H1 (cell line): ENCODE measurements at places on chromosomes 3 and 15. TPM values are rescaled to one million over a fixed set of nuclear protein-coding genes. Genes with fewer than 3 reads are reported as not detected.

Gene RTP4
- not detected in 2 replicates for total RNA-seq

- no peaks in the 10 kb centered on the region for H3K36me3 ChIP-seq
- H3K27me3 ChIP-seq, result no peaks in the 10 kb centered on the region
- H3K4me3 ChIP-seq, result no peak overlapping the region
- peaks cover 3% of the 10 kb centered on the region; the same call in 1 of the 2 replicates for H3K4me1 ChIP-seq
- H3K27ac ChIP-seq, result no peak overlapping the region
These were observed 34.6 kb upstream of the GPR149 start for GRCh38 chr3:154464440-154465190.

DNA sequence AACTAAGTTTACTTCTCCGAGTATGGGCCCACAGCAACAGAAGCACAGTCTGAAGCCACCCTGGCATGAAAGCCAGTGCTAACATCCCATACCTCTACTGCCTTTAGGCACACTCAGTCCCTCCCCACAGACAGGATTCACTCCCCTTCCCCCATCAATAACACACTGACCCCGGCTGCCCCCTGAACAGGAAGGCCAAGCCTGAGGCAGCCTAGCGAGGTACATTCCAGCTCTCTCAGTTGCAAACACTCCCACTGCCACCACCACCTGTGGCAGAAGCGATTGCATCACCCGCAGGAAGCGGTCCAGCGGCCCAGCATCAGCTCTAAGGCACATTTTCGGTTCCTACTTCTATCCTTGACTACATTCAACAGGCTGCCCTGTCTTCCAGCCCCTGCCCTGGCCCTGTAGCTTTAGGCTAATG is 7.0 kb upstream of the BMF start:
- H3K27ac ChIP-seq, result no peak overlapping the region
- H3K4me3 ChIP-seq, result no peak overlapping the region
- H3K36me3 ChIP-seq, result no peaks in the 10 kb centered on the region
- H3K27me3 ChIP-seq, result no peaks in the 10 kb centered on the region
- H3K4me1 ChIP-seq, result peaks cover 19% of the 10 kb centered on the region

Gene APOD
- not detected in 2 replicates for total RNA-seq

Gene HTR3E
- not detected in 2 replicates for total RNA-seq

DNA sequence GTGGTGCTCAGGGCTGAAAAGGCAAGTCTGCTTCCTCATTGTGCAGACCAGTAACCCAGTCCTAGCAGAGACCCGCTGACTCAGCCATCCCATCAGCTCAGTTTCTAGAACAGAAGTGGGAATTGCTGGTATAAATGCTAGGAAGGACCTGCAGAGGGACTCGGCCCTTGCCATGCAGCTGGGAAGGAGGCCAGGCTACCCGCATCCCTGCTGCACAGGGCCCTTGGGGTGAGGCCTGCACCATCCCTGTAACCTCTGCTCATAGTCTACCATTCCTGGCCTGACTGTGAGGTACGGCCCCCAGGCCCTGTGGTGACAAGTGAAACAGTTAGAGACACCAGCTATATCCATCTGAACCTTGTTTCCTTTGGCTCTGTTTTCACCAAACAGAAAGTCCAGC is 23.5 kb downstream of the RAB6B start:
- H3K4me1 ChIP-seq, result no peaks in the 10 kb centered on the region; the same call in 1 of the 2 replicates
- no peaks in the 10 kb centered on the region for H3K36me3 ChIP-seq
- no peak overlapping the region for H3K4me3 ChIP-seq
- no peak overlapping the region; the same call in 1 of the 2 replicates for H3K27ac ChIP-seq
